ENCODE measurements at places on chromosomes 5 and 9.

GRCh38 chr9:125497906-125498305, 209.1 kb downstream of the MAPKAP1 start:
- DNase-seq: no peak

DNA sequence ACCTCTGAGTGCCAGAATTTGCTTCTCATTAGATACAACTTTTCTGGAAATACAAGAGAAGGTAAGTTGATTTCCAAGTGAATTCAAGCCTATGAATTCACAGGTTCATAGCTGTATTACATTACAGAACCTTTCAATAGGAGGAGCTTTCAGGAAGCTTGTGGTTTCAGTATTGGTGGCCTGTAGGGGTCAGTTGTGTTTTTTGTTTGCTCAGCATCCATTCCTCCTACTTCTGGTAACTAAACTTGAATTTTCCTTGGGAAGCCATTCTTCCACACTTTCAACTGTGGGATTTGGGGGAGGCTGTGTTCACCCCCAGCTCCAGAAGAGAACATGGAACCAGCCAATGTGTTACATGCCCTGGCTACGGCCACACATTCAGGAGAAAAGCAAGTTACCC, 5.6 kb upstream of the CYSTM1 start:
- no peak for DNase-seq

GRCh38 chr5:155004138-155004744, 9.3 kb upstream of the KIF4B start:
- peak; percentile 10 for DNase-seq

GRCh38 chr9:133524146-133524545, 613 bp downstream of the MYMK start:
- DNase-seq: no peak

DNA sequence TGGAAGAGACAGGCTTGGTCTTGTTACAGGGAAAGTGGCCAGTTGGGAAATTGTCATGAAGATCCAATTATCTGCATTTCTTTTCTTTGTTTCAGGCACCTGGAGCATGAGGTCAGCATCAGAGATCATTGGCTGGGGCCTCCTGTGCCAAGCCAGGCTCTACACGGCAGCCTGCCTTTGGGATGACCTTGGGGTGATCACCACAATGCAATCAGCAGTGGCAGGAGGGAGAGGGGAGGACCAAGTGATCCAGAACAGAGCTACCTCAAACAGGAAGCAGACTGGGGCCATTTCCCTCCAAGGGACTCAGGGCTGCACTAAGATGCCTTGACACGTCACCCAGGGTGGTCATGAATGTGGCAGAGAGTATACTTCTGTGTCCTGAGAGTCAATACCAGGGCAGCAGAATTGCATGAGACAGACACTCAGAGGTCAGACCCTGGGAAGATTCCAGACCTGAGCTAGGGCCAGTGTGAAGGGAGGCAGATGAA, 8.9 kb downstream of the SMIM23 start:
- DNase-seq: no peak

DNA sequence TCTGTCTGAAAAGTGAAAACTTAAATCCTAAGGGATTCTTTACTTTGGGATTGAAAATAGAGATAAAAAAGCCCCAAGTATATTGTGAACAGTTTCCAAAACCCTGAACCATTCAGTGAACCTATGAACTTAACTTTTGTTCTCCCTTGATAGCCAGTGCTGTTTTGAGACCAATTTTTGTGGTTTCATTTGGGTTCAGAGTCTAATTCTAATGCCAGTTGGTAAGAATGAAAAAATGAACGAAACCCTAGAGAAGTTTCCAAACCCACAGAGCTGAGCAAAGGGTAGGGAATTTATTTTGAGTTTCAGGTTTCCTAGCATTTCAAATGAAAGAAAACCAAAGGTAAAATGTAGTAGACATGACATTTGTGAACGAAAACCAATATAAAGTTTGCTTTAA, 1366.8 kb downstream of the EFNA5 start:
- no peak for DNase-seq

GRCh38 chr9:35646153-35646532, 4.6 kb downstream of the SIT1 start:
- peak; percentile 18 for DNase-seq

DNA sequence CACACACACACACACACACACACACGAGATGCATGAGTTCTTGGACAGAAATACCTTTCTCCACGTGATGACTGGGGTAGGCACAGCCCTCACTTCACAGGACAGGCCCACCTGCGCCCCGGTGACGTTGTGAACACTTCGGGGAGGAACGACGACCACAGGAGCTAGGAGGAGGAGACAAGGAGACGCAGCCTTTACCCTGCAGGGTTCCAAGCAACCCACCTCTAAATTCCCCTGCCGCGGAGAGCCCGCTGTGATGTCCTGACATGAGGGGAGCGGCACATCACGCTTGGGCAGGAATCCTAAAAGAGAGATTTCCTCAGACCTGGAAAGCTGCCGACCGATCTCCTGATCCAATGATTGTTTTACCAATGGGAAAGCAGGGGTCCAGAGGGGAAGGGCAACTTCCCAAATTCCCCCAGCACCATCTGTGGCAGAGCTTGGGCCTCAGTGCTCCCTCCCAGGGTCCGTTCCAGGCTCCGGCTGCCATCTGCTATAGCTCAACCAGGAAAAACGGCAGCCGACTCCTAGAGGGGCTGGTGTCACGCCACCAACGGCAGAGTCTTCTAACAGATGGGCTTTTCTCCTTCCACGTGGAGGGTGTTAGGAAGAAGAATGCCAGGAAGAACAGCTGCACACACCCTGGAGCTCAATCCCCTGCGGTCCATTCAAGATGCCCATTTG, 10.1 kb downstream of the IGFBPL1 start:
- no peak for DNase-seq

GRCh38 chr5:82325155-82325554, 47.0 kb upstream of the RPS23 start:
- DNase-seq: no peak

- no peak for DNase-seq
Measured at GRCh38 chr9:83220730-83221129, 157.8 kb upstream of the RASEF start.

- peak; percentile 12 for DNase-seq
Measured at GRCh38 chr9:36007316-36007708, 29.4 kb upstream of the RECK start.

Measured in AML-193 (cell line).